Stomach (tissue), 19 donors: ENCODE measurements at places on chromosomes 7 and 10. TPM values are rescaled to one million over a fixed set of nuclear protein-coding genes. Genes with fewer than 3 reads are reported as not detected.
A peak's percentile ranks its signal among the peaks of the same experiment; 100 is the strongest.

DNA sequence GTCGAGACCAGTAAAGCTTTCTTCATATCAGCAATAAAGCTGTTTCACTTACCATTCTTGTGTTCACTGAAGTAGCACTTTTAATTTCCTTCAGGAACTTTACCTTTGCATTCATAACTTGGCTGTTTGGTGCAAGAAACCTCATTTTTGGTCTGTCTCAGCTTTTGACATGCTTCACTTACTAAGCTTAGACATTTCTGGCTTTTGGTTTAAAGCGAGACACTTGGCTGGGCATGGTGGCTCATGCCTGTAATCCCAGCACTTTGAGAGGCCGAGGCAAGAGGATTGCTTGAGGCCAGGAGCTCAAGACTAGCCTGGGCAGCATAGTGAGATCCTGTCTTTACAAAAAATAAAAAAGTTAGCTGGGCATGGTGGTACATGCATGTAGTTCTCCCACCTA lies 15.8 kb downstream of the PLEKHA1 start:
- DNase-seq, result no peak

DYDC1 gene
- not detected for polyA plus RNA-seq

VIPR2 gene
- 1.6 TPM for polyA plus RNA-seq

DNA sequence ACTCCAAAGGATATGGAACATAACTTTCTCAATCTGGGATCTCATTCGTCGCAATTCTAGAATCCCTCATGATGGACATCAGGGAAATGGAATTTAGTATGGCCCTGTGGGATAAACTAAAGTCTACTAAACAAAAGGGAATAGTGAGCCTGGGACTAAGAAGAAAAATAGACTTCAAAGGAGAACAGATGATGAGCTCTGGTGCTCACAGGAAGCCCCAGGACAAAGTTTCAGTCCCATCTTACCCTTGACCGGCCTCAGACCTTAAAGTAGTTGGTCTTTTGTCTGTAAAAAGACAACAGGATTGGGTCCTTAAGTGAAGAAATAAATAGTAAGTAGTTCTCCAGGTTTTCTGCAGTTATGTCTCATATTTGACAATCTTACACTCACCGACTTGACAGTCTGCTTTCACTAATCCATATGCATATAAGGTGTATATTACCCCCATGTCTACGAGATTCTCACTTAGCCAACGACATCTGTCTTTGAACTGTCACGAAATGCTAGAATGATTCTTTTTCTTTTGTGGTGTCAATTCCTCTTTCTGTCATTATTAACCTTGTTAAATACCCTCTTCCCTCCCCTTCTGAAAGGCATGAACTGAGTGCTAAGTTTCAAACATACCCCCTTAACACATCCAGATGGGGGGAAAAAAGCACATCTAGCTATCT lies 10.9 kb upstream of the IKZF1 start:
- DNase-seq, result no peak

DNA sequence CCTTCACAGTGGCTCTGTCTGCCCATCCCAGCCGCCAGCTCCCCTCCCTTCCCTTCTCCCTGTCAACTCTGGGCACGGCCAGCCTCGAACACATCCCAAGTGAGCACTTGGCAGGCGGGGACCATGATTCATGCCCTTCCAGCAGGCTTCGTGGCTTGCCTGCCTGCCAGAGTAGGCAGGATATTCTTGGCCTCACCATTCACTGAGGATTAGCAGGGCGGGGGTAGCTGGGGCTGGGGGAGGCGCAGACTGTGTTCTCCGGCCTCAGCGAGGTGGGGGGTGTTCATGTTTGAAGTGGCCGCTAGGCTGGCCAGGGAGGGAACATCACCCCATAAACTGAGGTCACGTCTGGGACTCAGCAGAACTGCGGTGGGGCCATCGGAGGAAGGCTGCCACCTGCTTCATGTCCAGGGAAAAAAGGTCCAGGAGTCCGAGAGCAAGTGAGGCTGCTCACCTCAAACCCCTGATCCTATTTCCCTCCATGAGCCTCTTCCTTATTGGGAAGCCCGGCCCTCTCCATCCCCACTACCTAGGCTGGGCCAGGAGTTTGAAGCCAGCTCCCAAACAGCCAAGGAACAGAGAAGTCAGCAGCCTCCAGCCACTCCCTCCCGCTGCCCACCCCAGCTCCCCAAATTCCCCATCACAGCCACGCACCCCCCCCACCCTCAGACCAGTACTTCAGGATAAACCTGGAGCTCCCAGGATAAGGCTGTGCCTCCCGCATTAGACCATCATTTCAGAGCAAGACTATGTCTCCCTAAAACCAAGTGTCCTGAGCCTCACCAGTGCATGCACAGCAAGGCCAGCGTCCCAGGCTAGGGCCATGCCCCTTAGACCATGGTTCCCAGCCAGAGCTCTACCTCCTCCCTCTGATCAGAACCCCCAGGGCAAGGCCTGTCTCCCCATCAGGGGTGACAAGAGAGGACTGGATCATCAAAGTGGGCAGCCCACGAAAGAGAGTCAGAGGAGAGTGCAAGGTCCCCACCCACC lies 42.8 kb upstream of the RABGEF1 start:
- DNase-seq, result peak; percentile 48

GRCh38 chr10:30645340-30645827 lies 15.8 kb upstream of the LYZL2 start:
- DNase-seq, result no peak

DNA sequence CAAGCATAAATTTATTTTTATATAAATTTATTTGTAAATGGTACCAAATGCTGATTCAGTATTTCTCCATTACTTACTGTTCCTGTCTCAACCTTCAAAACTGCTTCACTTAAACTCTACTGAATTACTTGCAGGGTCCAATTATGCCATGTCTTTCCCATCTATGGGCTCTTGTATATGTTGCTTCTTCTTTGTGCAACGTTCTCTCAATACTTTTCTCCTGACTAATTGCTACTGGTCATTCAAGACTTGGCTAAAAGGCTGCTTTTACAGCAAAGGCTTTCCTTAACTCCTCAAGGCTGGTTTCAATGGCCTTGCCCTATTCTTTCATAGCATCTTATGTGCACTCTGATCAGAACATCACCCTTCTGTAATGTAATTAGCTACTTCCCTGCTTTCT lies 67.9 kb downstream of the RNLS start:
- no peak for DNase-seq

GRCh38 chr7:74412056-74412455 lies 41.6 kb upstream of the GTF2IRD1 start:
- no peak for DNase-seq

DNA sequence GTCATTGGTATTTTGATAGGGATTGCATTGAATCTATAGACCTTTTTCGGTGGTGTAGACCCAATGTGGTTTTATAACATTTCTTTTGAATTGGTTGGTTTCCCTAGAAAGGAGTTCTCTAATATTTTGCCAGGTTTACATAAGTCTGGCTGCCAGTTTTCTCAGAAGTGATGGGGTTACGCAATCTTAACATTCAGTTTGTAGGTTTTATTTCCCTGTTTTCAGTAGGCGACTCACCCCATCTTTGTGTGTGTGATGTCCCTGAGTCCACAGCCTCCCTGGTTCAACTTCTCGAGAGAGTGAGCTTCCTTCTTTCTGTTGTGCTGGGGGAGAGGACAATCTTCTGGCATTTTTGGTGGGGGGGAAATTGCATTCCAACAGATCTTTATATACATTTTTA lies 9.6 kb upstream of the KIF5B start:
- peak; percentile 26 for DNase-seq

GRCh38 chr10:3042589-3042988 lies 24.8 kb upstream of the PFKP start:
- no peak for DNase-seq

- peak; percentile 78 for DNase-seq
These were observed 3.2 kb downstream of the MAFK start for GRCh38 chr7:1533547-1534329.

- no peak for DNase-seq
These were observed 118.3 kb downstream of the PKD1L1 start for GRCh38 chr7:47830015-47830414.

MYO1G gene
- 3.2 TPM for polyA plus RNA-seq

- no peak for DNase-seq
These were observed 39.7 kb upstream of the MTPN start for GRCh38 chr7:136016649-136017395.

DNA sequence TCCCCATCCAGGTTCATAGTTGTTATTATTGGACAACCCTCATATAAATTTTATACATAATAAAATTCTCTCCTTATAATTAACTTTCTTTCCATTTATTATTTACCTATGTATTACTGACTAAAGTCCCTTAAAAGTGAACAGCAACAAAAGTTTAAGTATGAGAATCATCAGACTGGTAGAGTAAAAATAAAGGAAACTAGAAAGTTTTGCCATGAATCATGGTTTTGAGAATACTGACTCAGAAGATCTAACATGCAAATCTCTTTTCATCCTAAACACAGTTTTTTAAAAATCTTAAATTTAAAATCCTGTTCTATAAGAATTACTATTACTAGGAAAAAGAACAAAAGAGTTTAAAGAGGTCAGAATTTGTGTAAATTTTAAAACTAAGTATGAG lies 32.1 kb downstream of the HERC4 start:
- no peak for DNase-seq

DNA sequence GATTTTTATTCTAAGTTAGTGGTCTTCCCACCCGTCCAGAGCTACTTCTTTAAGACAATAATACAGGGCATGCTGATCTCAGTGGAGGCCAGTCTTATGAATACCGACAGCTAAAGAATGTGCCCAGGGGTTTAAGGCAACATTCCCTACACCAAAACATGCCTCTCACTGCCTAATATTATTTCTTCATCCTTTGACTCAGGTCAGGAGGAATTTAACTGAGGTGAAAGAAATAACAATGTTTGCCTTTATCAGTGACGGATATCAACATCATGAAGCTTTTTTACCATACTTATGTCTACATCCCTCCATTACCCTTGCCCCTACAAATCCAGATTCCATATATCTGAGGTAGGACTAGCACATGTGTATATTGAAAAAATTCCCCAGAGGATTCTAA lies 33.3 kb upstream of the TES start:
- no peak for DNase-seq
